NCI-H2171 (cell line): ENCODE measurements at places on chromosomes 1 and 21.

- peak; percentile 81 for DNase-seq
These were observed 8.0 kb upstream of the B4GALT3 start for GRCh38 chr1:161185282-161185682.

DNA sequence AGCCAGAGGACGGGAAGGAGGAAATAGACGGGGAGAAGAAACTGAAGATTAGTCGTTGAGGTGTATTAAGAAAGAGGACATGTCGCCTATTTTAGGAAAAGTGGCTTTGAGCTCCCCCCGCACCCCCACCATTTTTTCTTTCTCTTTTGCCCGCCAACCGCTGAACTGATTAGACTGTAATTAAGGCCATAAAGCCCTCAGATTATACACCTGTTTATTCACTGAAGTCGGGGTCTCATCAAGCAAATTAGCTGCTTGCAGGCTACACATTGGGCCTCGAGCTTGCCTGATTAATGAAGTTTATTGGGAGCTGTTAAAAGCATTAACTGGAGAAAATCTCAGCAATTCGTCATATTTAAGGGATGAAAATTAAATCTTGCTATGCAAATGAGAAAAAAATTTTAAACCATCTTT lies 119.4 kb upstream of the RRP15 start:
- no peak for DNase-seq

GRCh38 chr21:31201548-31201947 lies 142.5 kb downstream of the TIAM1 start:
- DNase-seq: no peak

DNA sequence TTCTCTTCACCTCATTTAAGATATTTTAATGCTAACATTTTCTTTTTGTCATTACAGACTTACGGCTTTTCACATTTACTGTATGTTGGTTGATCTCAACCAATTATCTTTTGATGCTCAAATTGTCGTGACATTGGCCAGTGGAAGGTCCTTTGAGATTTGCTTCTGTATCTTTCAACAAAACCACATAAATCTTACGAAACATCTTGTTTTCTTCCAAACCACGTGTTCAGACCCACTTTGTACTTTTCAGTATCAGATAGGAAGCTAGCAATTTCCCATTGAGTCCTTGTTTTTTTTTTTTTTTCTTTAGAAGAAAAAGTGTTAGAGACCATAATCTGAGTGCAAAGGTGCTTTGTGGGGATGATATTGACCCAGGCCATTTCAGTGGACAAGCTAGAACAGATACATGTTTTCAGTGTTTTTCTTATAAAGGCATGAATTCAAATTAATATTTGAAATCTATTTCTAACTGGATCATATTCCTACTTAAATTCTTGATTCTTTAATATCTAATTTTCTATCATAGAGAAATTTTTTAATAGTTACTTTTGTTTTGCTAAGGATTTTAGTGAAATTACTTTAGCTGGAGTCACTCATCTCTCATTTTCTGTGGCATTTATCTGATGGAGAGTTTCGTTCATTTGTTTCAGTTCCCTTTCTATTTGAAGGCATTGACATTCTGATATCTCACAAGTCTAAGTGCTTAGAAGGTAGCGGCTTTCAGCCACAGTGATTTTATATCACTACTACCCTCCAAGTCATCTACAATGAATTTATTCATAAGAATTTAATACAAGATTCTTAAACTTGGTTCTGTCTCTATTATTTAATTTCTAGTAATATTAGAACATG lies 26.7 kb downstream of the ATG4C start:
- no peak for DNase-seq

DNA sequence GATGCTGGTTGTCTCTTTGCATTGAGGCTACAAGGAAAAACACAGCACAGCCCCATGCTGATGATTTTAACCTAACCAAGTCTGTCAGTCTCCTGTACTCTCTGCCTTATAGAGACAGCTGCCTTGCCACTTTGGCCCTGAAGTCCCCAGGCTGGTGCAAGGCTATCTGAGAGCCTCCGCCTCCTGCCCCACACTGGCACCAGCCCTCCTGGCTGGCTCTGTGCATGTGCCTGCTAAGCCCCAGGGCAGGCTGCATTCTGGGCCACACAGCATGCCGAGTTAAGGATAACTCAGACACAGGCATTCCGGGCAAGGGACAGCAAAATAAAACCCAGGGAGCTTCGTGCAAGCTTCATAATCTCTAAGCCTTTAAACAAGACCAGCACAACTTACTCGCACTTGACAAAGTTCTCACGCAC lies 910 bp downstream of the RUNX1 start:
- DNase-seq: no peak

DNA sequence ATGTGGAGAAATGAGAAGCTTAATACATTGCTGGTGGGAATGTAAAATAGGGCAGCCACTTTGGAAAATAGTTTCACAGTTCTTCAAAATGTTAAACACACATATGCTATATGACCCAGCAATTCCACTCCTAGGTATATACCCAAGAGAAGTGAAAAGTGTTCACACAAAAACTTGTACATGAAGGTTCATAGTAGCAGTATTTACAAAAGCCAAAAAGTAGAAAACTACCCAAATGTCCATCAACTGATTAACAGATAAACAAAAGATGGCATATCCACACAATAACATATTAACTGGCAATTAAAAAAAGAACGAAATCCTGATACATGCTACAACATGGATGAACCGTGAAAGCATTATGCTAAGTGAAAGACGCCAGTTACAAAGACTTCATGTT lies 33.7 kb downstream of the ARHGEF11 start:
- DNase-seq: no peak

DNA sequence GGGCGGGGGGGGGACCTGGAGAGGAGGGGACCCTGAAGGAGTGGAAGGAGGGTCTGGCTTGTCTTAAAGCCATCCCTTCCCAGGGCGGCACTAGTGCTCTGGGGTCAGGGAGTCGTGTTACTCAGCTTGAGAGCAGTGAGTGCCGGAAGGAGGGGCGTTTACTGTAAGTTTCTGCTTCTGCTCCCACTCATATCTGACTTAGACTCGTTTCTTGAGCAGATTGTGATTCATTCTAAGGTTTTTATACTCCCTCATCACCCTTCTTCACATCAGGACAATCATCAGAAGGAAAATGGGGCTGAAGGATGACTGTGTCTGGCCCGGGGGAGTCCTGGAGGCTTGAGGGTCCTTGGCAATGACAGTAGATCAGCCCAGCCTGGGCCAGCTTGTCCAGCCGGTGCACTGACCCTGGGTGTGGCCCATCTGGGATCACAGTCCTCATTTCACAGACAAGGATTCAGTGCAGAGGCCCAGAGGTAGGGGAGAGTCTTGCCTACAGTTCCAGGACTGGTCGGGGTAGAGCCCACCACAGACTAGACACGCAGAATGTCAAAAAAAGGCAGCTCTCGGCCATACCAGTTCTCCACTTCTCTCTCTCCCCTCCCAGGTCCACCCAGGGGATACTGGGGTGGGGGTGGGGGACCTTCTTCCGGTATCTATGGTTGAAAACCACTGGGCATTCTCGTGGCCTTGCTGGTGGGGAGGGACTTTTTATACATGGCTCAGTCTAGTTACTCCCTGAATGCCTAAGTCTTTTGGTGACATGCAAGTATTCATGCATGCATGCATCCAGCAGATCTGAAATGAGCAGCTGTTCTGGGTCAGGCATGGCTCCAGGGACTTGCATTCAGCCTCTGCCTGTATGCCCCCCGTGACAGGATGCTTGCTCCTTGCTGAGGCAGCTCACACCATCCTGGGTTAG lies 5.1 kb downstream of the TNFRSF8 start:
- peak; percentile 18 for DNase-seq

DNA sequence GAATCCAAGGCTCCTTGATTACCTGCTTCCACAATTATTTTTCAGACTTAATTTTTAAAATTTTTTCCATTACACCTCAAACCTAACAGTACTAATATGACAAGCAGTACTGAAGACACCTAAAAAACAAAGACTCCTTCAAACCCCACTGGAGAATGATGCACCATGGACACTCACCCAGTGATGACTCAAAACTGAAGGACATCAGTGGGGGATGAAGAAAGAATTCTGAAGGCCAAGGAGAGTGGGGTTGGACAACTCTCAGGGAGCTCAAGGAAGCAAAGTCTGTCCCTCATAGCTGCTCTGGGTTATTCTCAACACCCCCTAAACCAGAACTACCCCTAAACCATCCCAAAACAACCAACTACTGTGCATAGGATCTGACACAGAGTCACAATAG lies 2.4 kb upstream of the ARHGAP29 start:
- DNase-seq: no peak

DNA sequence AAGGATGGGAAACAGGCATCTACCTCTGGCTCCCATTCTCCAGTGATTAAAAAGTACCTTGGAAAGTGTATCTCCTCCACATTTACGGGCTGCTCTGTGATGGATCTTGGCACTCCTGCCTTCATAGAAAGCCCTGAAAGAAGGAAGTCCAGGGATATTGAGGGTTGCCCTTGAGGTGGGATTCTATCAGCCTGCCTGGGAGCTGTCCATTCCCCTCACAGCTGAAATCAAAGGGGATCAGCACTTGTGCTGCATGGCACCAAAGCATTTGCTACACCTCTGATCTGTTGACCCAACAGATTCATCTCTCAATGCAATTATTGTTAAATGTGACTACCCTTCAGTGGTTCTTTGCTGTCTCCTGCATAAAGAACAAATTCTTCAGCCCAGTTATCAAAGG lies 442.0 kb upstream of the RUNX1 start:
- no peak for DNase-seq

DNA sequence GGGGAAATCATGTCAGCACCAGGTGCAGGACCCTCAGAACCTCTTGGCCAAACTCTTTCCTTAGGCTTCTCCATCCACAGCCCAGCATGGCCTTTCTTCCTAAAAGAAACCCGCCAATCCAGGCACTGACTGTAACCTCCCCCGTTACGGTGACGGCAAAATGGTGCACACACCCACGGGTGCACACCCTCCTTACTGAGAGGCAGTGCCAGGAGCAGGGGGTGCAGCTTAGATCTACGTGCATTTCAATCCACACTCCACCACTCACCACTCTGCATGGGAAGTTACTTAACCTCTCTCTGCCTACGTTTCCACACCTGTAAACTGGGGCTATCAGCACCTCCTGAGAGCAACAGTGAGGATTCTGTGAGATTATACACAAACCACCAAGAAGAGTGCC lies 31.0 kb downstream of the SUSD4 start:
- DNase-seq: no peak

DNA sequence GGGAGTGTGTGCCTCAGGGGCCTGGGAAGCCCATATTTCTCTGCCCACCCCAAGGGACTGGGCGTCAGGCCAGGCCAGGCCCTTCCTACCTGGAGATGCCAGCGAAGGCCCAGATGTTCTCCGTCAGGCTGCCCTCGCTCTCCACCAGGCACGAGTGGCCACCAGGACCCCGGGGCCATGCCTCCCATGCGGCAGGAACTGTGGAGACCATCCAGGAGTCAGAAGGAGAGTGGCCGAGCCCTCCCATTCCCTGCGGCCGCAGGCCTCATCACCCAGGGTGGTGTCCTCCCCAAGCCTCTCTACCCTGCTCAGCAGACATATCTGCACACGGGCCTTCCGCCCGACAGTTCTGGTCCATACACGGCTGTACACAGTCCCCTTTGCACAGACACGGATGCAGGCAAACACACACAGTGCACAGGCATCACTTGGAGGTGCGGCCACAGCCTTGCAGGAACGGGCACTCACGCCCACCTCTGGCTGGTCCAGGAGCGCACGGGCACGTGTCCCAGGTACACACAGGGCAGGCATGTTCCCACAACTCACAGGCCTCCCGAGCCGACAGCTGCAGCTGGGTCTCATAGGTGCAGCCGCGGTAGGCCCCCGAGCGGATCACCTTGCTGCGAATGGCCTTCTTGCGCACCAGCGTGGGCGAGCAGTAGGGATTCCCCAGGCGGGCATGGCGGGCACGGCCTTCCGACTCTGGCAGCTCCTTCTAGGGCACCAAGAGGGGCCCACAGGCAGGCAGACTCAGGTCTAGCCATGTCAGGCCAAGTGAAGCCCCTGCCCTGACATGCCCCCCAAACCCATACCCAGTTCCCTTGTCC lies 5.9 kb upstream of the KIF17 start:
- DNase-seq: no peak

DNA sequence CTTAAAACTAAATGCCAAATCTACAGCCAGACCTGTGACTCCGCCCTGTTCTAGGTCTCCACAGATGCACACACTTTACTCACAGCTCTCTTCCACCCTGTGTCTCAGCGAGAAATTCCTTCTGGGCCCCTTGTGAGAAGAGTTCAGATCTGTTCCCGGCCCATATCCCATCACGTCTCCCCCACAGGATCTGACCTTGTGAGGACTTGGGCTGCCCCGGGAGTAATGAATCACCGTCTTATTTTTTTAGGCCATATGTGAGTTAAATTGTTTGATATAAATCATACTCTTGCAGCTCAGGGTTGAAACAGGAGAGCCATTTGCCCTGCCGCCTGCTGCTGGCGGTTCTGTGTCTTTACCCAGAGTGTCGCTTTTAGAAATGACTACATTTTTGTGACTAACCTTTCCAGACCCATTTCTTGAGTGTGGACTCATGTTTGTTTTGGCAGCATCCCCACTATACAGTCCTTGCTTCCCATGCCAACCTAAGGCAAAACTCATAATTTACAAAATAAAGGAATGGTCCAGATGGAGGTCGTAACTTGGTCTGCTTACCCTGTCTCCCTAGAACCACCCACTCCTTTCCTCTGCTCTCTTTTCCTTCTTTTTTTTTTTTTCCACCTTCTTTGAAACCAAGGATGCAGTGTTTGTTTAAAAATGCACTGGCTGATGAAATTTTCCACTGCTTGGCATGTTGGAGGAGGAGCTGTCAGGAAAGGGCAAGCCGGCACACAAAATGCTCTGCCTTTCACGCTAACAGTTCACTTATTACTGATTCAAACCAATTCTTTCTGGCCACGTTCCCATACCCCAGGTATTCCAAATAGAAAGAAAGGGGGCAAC lies 98.0 kb upstream of the C1orf105 start:
- DNase-seq: peak; percentile 16

GRCh38 chr1:15525050-15526020 lies 1.3 kb upstream of the DNAJC16 start:
- no peak for DNase-seq

DNA sequence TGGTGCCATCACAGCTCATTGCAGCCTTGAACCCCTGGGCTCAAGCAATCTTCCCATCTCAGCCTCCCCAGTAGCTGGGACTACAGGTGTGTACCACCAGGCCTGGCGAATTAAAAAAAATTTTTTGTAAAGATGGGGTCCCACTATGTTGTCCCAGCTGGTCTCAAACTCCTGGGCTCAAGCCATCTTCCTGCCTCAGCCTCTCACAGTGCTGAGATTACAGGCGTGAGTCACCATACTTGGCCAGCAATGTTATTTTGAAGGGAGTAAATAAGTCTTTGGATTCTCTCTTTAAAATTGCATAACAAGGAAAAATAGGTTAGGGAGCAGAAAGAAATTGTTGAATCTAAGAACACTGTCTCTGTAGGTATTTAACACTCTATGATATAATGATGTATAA lies 111.3 kb downstream of the RPS6KC1 start:
- no peak for DNase-seq

- no peak for DNase-seq
These were observed 7.6 kb upstream of the TIE1 start for GRCh38 chr1:43293176-43293575.

GRCh38 chr1:61083013-61083806 lies 849 bp downstream of the NFIA start:
- DNase-seq: peak; percentile 9
